Fibroblast of mammary gland (primary cell): ENCODE measurements at places on chromosomes 1 and 21.

- peak; percentile 68 for DNase-seq
Measured at GRCh38 chr1:168613691-168614231, 37.4 kb downstream of the XCL1 start.

DNA sequence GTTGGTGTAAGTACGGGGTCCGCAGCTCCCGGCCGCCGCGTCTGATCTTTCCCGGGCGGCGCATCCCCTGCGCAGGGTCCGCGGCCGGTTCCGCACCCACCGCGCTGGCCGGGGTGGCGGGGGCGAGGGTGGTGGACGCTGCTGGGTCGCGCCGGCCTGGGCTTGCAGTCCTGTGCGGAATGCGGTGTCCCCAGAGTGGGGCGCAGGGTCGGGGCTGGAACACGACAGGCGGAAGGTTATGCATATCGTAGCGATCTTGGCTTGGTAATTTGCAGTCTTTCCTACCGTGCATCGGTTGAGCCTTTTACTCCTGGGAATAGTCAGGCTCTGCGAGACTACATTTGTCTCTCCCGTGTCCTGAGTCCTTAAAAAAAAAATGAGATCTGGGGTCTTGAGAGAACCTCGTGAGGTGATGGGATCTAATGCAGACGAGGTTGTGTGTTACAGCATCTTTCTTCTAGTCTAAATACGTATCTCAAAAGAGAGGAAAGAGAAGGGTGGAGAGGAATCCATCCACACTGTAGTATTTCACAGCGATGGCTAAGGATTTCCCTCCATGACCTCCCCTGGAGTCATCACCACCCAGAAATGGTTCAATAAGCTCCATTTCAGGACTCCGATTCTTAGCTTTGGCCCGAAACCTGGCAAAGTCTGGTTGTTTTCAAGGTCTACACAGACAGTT is 572 bp downstream of the ATP1B1 start:
- peak; percentile 46 for DNase-seq

DNA sequence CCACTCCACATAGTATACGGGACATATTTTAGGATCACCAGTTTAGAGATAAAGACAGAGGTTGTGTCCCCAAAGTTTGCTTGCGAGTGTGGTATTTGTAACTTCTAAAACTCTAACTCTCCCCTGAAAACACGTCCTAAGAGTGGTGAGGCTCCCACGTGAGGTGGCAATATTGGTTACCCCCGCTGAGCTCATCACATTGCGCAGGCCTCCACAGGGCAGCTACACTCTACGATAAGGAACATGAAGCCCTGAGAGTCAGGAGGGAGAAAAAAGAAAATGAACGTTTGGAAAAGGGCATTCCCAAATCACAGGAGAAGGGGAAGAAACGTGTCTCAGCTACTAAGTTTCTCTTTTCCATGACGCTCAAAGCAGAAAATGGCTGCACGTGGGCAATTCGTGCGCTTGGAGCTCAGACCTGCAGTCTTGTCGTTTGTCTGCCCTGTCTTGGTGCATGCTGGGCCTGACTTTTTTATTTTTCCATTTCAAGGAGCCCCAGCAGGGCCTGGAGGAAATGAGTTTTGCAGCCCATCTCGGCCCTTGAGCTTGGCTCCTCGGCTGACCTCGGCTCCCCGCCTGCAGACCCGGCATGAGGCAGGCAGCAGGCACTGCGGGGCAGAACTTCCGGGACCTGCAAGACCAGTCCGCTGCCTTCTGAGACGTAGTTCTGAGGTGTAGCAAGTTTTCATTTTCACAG is 25.7 kb downstream of the ERG start:
- DNase-seq, result no peak

GRCh38 chr1:203325418-203326091 is 20.2 kb downstream of the BTG2 start:
- DNase-seq, result no peak

DNA sequence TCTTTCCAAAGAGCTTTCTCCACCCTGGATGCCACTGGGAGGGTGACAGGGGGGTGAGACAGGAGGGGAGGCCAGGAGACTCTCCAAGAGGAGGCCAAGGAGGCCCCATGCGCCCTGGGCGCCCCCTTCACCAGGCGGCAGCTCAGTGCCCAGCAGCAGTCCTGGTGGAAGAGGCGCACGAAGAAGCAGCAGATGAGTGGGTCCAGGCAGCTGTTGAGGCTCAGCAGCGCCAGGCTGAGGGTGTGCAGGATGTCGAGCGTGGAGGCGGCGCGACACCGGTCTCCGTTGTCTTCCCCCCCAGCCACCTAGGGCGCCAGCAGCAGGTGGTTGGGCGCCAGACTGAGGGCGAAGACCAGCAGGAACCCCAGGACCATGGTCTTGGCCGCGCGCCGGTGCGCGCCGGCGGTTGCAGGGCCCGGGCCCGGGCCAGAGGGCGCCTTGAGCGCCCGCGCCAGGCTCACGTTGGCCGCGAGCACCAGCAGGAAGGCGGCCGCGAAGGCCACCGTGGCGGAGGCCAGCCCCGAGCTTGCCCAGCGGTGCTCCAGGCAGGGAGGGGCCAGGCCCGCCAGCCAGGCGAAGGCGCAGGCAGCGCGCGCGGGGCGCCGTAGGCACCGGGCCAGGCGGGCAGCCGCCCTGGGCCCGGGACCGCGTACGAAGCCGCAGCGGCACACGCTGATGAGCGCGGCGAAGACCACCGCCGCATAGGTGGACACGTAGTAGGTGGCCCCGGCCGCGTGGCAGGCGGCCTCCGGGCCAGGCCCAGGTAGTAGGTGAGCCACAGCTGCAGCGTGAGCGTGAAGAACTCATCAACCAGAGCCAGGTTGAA is 8.6 kb downstream of the TMEM35B start:
- DNase-seq, result no peak

DNA sequence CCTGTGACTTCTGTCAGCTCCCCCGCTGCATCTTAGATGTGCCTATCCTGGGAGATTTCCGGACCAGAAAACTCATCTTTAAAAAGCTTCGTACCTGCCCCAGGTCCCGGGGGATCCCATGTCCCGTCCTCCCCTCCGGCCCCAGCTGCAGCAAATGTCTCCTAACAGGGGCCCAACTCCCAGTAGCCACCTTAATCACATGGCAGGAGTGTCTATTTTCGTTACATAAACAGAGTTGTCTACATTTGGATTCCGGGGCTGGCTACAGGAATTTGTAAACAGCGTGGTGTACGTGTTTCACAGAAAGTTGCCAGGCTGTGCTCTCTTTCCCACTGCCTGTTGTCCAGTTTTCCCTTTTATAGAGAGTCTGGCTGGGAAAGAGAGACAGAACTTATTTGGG is 17.9 kb upstream of the KCNE2 start:
- no peak for DNase-seq

DNA sequence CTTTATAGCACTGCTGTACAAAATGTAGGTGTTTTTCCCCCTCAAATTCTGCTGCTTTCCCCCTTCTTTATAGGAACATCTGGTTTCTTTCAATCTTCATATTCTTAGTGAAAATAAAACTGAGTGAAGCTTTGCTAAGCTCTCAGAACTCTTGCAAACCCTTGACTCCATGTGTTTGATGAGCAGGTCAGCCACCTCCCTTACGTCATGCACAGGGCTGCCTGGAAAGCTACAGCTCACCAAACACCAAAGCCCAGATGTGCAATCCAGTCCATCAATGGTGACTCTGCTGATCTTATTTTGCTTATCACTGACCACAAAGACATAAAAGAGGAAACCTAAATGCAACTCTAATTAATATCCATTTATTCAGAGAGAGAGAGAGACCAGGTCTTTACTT is 5.5 kb downstream of the CACNA1E start:
- peak; percentile 6 for DNase-seq

GRCh38 chr21:45982758-45983648 is 1.4 kb downstream of the COL6A1 start:
- DNase-seq, result no peak

- DNase-seq, result no peak
Measured at GRCh38 chr1:6345009-6345408, 48.6 kb downstream of the ACOT7 start.

DNA sequence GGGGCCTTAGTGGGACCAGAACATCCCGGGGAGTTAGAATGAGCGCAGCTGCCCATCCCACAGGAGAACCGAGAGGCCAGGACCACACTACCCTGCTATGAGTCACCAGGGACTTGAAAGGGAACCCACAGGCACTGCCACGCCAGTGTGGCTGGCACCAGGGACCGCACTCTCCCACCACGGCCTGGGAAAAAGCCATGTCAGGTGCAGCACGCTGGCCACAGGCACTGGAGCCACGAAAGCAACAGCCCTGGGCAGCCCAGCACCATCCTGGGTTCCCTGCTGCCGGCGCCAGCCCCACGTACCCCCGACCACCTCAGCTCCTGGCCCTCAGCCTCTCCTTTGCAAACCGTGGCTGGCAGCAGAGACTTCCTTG is 14.1 kb upstream of the TMEM240 start:
- DNase-seq, result no peak

GRCh38 chr1:52706941-52707926 is 9.1 kb upstream of the COA7 start:
- no peak for DNase-seq

DNA sequence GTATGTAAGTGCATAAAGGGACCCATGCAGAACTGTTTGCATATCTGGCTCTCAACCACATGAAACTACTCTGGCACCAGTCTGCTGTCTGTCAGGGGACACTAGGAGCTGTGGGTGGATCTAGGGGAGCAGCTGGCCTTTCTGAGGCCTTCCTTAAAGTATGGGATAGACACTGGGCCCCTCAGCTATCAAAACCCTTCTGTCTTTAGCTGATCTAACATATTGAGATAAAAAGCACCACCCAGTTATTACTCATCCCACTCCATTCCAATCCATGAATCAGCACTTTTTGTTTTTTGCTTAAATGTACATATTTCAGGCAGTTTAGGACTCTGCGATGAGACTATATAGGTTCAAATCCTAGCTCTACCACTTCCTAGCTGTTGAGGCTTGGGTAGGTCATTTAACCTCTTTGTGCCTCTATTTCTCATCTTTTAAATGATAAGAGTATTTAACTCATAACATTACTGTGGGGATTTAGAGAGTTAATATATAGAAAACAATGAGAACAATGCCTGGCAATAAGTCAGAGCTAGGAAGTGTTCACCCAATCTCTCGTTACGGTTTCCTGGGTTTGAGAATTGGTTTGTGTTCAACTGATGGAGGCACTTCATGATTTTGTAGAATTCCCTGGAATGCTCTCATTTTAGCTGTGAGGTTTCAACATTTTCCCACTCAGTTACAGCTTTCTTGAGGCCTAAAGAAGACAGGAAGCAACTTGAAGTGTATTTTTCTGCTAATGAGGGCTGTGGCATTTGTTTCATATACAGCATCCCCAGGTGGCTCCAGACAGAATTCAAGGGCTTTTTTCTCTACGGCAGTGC is 68.9 kb downstream of the LRIG2 start:
- peak; percentile 79 for DNase-seq

- DNase-seq, result no peak
Measured at GRCh38 chr1:186179231-186179630, 195.8 kb downstream of the TPR start.

DNA sequence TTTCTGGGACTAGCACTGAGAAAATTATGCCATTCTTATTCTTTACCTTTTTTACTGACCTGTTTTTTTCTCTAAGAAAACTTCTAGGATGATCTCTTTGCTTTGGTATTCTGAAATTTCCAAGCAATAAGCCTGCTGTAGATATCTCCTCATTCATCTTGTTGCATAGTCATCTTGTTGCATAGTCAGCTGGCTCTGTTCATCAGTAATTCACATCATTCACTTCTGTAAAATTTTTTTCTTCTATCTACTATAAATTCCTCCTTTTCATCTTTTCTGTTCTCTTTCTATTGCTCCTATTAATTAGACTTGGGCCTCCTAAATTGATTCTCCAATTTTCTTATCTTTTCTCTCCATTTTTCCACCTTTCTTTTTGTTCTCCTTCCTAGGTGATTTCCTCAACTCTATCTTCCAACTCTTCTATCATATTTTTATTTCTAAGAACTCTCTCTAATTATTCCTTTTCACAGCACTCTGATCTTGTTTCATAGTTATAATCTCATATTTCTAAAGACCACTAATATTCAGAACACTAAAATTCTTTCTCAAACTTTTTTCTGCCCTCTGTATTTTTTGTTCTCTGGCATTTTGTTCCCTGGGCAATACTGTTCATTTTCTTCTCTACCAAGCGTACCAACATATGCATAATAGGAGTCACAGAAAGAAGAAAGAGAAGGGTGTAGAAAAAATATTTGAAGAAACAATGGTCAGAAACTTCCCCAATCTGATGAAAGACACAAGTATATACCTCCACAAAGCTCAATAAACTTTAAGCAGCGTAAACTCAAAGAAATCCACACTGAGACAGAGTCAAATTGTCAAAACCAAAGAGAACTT is 17.7 kb downstream of the TUT4 start:
- DNase-seq, result peak; percentile 12

GRCh38 chr1:66438501-66438900 is 95.5 kb upstream of the SGIP1 start:
- DNase-seq, result peak; percentile 33

- no peak for DNase-seq
Measured at GRCh38 chr1:190551638-190552037, 74.0 kb upstream of the BRINP3 start.

DNA sequence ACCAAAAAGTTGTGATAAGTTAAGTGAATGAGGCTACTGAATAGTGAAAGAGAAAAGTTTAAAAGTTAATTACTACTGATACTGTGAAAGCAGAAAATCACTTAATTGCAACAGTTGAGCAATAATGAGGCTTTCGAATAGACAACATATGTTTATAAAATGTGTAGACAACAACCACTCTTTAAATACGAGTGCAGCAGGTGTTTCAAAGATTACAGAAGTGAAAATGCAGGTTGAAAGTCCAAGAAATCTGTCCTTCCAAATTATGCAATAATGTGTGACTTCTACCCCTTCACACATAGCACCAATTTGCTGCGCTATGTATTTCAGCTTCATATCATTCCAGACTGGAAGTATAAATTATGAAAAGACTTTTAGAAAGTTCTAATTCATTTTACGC is 213.0 kb downstream of the COL24A1 start:
- no peak for DNase-seq

DNA sequence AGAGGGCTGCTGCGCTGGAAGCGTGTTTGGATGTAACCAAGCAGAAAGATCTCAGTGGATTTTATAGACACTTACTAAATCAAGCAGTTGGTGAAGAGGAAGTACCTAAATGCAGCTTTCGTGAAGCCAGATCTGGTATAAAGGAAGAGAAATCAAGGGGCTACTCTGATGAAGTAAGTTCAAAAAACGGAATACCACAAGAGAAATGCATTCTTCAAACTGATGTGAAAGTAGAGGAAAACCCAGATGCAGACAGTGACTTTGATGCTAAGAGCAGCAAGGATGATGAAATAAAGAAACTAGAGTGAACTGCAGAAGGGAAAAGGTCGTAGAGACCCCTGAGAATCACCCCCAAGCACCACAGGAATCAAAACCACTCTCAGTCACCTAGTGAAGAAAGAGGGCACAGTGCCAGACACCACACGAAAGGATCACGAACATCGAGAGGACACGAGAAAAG is 40.8 kb upstream of the NEXN start:
- no peak for DNase-seq
